ENCODE measurements at places on chromosomes 6 and 20.
A peak's percentile ranks its signal among the peaks of the same experiment; 100 is the strongest.

- DNase-seq: no peak
These were observed 22.5 kb upstream of the PTGIS start for GRCh38 chr20:49590163-49591017.

- peak; percentile 39 for DNase-seq
These were observed 299.9 kb upstream of the SUPT3H start for GRCh38 chr6:45677381-45678284.

DNA sequence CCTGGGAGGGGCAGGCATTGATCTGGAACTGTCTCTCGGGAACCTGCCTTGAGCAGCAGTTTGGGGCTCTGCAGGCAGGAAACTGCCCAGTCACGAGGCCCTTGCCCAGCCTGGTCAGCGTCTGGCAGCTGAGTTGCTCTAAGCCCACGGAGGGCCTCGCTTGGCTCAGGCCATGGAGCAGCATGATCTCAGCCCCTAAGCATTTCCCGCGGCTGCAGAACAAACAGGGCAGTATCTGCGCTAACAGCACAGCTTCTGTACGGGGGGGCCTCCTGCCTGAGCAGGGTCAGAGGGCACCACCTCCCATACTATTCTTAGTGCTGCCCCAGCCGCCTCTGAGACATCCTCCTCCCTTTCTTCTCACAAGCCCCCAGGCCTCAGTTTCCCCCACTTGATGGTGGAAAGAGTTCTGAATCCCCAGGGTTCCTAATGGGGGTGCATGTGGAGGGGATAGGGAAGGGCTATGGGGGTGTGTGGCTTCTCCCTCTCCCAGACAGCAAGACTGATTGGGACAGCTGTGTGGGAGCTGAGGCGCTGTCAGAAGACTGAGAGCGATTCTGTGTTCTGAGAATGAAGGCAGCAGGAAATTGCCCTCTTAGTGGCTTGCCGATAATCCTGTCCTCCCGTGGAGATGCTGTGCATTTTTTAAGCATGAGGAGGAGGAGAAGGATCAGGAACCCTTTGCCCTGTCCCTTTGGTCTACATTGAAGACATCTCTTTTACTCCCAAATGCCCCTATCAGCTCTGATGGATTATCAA, 46.4 kb downstream of the MOCS1 start:
- DNase-seq: no peak

GRCh38 chr6:34697544-34697836, 923 bp upstream of the ILRUN start:
- DNase-seq: no peak

- DNase-seq: no peak
These were observed 335.6 kb downstream of the PREX1 start for GRCh38 chr20:48492015-48492714.

DNA sequence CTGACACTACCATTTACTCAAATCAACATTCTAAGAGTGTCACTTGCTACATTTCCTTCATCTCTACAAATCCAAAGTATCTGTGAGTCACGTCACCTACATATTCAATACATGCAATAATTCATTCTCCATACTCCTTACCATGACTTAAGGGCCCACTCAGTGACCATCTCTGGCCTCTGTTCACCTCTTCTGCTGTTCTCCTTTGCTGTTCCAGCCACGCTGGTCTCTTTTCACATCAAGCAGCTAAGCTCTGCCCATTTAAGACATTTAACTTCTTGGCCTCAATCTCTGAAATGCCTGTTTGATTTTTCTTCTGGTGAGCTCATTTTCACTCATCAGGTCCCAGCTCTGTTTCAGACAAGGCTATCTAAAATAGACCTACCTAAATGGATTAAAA, 46.5 kb downstream of the HFE start:
- DNase-seq: no peak

- DNase-seq: no peak
These were observed 26.4 kb upstream of the ZMYND8 start for GRCh38 chr20:47382746-47383415.
